ENCODE measurements at places on chromosomes 5 and 9.

DNA sequence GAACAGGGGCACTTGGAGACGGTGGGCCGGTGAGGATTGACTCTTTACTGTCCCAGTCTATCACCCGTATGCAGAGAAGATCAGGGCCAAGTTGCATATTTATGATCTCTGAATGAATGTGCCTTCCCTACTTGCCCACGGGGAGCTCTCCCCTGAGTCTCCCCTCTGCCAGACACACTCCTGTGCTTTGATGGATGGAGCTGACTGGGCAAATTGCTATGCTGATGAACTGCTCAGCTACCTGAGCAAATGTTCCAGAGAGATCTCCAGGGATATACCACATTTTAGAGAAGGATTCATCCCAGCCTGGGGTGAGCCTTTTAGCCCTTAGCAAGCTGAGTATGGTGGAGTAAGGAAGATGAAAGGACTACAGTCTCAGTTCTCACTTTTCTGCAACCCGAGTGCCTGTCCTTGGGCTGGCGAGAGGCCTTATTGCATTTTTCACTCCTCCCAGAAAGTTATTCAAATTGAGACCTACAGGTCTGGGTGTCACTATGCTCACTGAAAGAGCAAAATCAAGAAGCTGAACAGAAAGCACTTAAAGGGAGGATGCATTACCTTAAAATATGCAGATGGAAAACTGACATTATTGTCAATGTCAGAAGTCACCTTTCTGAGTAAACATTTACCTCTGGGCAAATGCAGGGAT lies 526.7 kb upstream of the WWC1 start:
- DNase-seq, result no peak

- no peak for DNase-seq
These were observed 176.5 kb downstream of the CDK5RAP2 start for GRCh38 chr9:120403543-120403856.

DNA sequence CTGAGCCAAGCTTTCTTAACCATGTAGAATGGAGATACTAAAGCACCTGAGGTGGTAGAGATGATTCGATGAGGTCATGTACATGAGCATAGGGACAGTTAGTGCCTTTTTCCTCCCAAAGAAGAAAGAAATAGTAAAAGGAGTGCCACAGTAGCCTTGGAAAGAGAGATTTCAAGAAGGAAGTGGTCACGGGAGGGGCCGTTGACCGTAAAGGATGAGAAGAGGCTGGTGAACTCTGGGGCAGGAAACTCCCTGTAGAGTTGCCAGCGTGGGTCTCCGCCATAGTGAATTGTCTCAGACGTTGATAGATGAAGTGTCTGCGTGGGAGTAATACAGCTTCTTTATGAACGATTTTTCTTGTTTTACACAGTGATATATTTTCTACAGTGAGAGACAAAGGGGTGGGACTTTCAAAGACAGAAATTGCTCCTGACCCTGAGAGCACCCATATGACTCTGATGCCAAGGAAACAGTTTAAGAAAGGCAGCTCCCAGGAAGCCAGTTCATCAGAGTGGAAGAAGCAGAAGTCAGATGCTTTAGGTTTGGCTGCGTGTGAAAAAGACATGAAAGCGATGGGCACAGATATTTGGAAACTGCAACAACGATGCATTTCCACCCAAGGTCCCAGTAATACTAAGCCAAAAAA lies 41.3 kb downstream of the UGCG start:
- DNase-seq, result peak; percentile 9

DNA sequence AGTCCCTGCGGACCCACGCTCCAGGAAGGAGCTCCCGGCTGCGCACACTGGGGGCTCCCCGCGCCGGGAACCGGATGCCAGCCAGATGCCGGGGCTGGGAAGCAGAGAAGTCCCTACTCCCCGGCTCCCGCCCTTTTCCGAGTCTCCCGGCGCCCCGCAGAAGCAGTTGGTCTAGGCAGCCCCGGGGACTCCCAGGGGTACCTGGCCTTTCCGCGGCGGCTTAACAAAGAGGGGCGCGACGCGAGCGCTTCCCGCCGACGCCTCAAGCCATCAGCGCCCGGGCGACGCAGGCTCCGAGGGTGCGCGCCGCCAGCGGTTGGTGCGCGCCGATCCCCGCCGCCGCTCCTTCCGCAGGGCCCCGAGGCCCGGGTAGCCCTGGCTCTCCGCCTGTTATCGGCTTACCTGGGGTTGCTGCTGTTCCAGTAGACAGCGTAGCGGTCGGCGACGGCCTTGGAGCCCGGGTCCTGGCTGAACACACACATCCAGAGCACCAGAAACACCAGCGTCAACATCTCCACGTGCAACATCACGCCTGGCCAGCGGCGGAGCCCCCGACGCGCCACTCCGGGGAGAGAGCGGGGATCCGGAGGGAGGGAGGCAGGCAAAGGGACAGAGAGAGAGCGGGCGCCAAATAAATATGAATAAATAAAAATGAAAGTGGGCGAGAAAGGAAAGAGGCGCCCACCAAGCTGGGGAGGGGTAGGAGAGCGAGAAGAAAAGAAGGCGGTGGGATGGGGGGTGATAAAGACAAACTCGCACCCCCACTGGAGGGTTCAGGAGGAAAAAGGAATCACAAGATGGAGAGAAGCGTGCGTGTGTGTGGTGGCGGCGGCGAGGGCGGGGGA lies 428 bp downstream of the EFNA5 start:
- DNase-seq, result no peak

DNA sequence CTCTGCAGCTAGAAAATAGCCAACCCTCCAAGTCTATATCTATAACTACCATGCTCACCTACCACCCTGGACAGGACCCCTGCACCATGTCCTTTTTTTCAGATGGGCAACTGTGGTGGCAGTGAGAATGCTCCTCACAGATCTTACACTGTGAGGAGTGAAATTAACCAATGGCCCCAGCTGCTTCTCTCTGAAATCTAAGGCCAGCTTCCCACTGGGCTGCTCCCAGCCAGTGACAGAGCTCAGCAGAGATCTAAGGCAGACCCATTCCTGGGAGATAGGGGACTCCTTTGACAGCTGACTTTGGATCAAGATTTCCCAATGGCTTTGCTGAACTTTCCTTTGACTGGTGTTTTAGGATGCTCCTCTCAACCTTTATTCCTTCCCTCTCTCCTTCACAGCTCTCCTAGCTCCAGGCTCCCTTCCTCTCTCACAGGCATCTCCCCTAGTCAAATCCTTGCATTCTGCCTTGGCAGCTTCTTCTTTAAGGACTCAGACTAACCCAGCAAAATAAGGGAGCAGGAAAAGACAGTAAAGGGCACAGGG lies 1.6 kb upstream of the ARAP3 start:
- DNase-seq, result no peak

DNA sequence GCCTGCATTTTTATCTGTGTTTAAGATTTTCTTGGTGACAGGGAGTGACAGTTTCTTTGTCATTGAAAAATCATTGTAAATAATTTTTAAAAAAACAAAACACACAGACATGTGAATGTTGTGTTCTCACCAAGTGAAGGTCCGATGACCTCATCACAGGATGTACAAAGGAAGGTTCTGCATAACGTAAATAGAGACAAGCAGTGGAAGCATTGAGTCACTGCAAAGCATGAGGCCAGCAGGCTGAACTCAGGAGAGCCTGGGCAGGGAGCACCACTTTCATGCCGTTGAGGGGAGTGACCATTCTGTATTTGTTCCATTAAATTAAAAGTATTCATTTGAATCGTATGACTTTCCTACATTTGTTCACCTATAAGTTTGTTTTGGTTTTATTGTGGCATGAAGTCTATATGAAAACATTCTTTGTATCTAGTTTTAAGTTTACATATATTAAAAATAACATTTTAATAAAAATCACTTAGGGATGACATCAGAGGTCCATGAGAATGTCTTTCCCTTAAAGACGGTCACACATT lies 70.4 kb upstream of the TLE1 start:
- DNase-seq, result no peak

DNA sequence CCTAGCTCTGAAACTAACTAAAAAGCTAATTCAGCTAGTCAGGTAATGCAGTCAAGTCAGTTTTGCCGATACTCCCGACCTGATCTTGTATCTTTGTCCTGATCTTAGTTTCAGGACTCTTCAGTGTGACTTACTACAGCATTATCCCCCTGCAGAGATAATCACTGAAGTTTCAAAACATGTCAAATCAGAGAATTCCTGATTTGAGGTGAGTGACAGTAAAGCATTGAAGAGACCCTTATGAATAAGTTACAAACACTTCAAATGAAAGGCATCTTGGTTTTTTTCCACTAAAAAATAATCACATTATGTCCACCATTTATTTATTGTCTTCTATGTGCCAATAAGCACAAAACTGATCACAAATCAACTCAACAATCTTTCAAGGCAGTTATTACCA lies 47.6 kb downstream of the BAAT start:
- DNase-seq, result no peak

GRCh38 chr9:124320062-124320973 lies 62.6 kb downstream of the NEK6 start:
- no peak for DNase-seq

DNA sequence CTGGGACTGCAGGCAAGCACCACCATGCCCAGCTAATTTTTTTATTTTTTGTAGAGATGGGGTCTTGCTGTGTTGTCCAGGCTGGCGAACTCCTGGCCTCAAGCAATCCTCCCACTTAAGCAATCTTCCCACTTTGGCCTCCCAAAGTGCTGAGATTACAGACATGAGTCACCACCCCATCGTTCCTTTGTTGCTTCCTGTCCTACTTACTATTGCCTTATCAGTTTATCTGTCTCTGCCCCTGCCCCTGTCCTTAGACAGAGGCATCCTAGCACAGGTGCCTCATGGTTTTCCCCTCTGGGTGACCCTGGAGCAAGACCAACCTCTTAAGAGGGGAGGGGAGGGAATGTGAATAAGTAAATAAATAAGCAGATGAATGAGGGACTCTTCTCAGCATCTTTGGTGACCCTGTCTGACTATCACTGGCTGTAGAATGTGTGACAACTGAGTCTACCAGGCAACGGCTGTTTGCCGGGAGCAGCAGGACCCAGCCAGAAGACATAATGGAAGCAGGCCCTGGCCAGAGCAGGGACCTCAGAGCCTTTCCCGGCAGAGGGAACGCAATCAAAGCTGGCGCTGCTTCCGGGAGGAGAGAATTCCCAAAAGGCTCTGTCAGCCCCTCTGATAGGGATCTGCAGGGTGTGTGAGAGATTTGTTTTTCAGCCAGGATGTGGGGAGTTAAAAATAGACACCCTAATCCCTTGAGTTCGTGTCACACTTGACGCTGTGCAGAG lies 43.8 kb upstream of the DAB2IP start:
- DNase-seq, result no peak

- DNase-seq, result no peak
These were observed 2.4 kb downstream of the TOR4A start for GRCh38 chr9:137279741-137280473.

DNA sequence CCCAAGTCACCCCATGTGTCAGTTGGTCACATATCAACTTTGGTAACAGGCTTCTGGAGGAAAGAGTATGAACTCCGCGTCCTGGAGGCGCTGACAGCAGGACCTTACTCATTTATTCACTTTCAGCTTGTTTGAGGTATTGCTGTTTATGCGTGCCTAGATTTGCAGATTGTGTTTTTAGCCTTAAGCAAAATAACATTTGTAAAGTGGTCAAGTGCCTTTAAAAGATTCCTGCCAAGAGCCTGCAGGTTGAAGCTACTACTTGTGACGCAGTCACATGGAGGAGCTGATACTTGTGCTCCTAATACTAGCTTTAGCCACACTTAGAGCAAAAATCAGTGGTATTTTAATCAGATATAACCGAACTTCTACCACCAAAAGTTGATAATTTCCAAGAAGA lies 351.3 kb downstream of the ADGRV1 start:
- no peak for DNase-seq

- DNase-seq, result no peak
These were observed 91.2 kb downstream of the ZNF474 start for GRCh38 chr5:122220511-122220910.

DNA sequence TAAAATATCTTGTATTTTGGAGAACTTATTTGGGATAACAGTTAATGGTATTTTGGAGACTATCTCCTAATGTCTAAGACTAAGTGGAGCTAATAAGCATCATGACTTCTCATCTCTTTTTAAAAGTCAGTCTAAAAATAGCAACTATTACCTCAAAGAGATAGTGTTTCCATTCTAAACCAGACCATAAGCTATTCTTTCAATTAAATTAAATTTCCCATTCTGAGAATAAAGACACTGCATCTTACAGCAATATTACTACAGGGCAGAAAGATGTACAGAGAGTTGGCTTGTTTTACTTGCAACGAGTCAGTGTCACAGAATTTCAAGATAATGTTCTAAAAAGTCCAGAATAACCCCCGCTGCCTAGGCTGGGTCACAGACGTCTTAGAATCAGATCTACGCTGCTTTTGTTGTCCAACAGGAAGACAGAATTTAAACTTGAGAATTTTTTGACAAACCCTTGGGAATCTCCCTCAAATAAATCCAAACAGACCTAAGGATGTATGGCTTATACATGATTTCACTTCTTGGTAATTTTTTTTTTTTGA lies 98.9 kb downstream of the USP20 start:
- no peak for DNase-seq
